Cardiac ventricle fibroblast (primary cell): ENCODE measurements at places on chromosomes 16 and 17. TPM values are rescaled to one million over a fixed set of nuclear protein-coding genes. Genes with fewer than 3 reads are reported as not detected.

CASKIN2 gene
- 6.9 and 7.1 TPM in 2 replicates for total RNA-seq

HP gene
- total RNA-seq = 7.2 and 17.7 TPM in 2 replicates

THOC6 gene
- total RNA-seq = 17.3 and 20.0 TPM in 2 replicates

CLEC18A gene
- 0.24 and 0.25 TPM in 2 replicates for total RNA-seq

ABCC11 gene
- 2.6 TPM in 1 of 2 replicates, not detected in the other for total RNA-seq

ANKFN1 gene
- total RNA-seq = not detected in 2 replicates

EPX gene
- not detected in 2 replicates for total RNA-seq

KRT27 gene
- total RNA-seq = not detected in 2 replicates

CCL4 gene
- not detected in 2 replicates for total RNA-seq

APOH gene
- not detected in 2 replicates for total RNA-seq

ABCA10 gene
- total RNA-seq = 2.8 TPM in 2 replicates

QRICH2 gene
- total RNA-seq = 0.98 and 1.8 TPM in 2 replicates

MT1F gene
- total RNA-seq = 0.29 TPM in 1 of 2 replicates, not detected in the other

SCARF1 gene
- total RNA-seq = 4.2 and 7.6 TPM in 2 replicates

DLX4 gene
- not detected in 2 replicates for total RNA-seq

VWA3A gene
- total RNA-seq = 0.15 TPM in 1 of 2 replicates, not detected in the other

ZNF385C gene
- total RNA-seq = not detected in 2 replicates

IRF8 gene
- not detected in 2 replicates for total RNA-seq

MGAT5B gene
- total RNA-seq = 0.12 and 0.15 TPM in 2 replicates

GLP2R gene
- 0.06 and 0.39 TPM in 2 replicates for total RNA-seq

DHRS7C gene
- total RNA-seq = not detected in 2 replicates
